Amygdala (tissue), 56 donors: ENCODE measurements at places on chromosomes 7 and 10.

DNA sequence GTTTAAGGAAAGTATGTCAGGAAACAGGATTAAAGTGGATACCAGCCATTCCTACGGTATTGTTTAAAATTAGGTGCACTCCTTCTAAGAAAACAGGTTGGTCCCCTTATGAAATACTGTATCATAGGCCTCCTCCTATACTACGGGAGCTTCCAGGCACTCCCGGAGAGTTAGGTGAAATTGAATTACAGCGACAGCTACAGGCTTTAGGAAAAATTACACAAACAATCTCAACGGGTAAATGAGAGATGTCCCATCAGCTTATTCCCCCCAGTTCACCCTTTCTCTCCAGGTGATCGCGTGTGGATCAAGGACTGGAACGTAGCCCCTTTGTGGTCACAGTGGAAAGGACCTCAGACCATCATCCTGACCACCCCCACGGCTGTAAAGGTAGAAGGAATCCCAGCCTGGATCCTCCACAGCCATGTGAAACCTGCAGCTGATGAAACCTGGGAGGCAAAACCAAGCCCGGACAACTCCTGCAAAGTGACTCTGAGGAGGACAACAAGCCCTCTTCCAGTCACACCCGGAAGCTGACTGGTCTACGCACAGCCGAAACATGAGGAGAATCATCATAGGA lies 25.1 kb upstream of the GHITM start:
- no peak for DNase-seq

- no peak for DNase-seq
These were observed 23.4 kb downstream of the KBTBD2 start for GRCh38 chr7:32868116-32868515.

DNA sequence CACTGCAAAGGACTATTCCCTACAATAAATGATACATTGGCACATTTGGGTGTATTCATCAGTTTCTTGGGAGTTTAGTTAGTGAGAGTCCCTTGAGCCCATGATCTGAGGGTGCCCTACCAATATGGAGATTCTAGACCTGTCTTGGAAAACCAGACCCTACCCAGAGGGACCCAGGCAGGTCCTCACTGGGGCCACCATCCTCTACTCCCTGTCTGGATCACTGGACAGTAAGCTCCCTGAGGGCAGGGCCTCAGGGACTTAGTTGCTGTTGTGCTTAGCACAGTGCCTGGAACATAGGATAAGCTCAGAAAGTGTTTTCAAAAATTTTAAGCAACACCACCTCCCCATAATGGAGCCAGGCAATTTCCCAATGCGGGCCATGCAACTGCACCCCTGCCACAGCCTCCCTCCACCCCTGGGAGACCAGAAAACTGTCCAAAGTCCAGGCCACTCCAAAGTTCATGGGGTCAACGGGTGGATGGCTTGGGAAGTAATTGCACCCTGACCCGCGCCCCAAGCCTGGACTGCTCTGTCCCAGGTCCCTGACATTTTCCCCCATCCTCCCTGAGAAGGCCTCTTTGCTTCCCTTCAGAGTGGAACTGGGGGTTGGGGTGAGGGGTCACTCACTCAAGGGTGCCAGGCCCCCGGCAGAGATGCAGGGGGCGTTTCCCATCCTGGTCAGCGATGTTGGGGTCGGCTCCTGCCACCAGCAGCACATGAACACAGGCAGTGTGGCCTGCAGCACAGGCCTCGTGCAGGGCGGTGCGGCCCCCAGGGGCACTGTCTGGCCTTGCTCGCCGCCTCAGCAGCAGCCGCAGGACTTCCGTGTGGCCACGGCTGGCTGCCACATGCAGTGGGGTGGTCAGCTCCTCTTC lies 1.0 kb downstream of the ASB10 start:
- DNase-seq = no peak

DNA sequence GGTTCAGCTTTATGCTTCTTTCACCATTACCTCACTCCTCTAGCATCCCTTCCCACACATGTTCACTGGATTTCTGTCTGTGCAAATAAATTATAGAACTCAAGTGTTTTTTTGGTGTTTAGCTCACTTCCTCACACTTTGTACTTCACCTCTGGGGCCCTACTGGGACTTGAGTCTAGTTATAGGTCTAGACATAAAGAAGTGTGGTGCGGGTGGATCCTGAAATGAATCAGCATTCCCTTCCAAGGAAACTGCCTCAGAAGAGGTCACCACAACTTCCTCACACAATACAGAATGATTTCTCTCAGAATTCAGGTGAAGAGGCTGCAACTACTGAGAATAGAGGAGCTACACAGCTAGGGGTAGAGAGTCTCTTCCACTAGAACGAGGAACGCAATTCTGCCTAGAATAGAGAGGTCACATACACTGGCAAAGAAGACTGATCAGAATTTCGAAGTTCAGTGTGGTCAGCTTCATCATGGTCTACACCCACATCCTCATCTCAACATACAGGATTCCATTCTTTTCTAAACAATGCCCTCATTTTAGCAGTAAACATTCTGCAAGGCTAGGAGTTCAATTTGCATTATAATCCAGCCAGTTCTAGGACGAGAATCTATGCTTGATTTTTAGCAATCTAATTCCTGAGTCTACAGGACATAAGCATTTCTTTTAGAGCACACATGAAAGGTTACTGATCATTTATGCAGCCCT lies 938.7 kb upstream of the PHF14 start:
- DNase-seq = no peak

- DNase-seq = no peak
These were observed 104.6 kb upstream of the CACNA2D1 start for GRCh38 chr7:82548141-82548688.

DNA sequence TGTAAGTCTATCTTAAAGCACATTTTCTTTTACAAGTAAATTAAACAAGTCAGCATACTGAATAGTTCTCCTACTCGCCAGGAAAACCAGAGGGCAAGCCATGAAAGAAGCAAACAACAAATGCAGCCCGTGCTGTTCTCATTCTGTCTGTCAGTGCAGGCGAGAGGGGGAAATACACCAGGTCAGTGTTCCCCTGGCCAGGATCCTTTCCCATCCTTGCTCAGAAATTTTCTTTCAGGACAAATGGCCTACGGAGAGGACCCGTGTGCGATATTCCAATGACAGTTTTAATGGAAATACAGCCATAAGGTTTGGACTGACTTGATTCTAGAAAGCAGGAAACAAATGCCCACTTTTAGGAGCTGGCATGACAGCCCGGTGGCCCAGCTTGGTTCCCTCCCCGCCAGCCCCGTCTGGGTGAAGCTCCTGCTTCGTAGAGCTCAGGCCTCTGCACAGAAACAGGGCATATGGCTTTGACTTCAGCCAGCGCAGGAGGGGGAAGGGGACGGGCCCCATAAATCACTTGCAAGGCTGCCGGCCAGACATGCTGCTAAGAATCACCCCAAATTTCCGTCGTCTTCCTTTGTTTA lies 67.8 kb downstream of the FRMD4A start:
- no peak for DNase-seq

DNA sequence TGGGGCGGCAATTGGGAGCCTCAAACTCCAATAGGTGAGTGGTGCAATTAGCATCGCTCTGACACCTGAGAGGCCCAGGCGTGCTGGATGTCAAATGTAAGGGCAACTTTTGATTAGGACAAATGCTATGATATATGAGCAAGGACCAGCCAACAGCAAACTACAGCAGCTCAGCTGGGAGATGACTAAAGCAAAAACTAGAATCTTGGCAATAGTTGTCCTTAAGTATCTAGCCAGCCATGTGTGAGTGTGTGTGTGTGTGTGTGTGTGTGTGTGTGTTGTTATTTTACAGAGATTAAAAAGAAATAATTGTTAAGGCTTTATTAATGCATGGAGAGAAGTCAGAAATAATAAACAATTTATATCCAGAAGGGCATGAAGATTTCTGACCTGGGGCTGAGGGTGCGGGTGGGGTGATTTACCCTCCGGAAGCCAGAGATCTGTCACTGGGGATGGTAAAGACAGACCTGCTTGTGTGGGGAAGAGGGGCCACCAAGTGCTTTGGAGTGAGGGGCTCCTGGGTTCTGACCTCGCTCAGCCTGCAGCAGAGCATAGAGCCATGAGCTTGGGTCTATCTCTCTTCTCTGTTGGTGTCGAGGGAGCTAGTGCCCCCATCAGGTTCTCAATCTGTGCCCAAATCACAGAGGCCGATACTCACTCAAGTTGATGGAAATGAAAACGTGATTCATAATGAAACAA lies 77.3 kb downstream of the EMX2 start:
- no peak for DNase-seq

- DNase-seq = no peak
These were observed 167.6 kb upstream of the INSYN2A start for GRCh38 chr10:127364034-127364433.

DNA sequence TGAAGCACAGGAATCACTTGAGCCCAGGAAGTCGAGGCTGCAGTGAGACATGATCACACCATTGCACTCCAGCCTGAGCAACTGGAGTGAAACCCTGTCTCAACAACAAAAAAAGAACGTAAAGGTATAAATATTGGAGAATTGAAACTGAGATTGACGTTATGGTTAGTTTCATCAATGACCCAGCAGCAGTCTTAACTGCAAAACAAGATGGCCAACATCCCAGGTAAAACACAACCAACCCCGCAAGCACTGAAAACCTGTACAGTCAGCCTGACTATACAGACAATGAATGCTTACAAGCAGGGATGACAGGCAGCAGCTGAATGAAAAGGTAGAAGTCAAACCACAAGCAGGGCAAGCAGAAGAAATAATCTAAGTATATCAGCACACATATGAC lies 34.7 kb downstream of the WAPL start:
- DNase-seq = no peak

DNA sequence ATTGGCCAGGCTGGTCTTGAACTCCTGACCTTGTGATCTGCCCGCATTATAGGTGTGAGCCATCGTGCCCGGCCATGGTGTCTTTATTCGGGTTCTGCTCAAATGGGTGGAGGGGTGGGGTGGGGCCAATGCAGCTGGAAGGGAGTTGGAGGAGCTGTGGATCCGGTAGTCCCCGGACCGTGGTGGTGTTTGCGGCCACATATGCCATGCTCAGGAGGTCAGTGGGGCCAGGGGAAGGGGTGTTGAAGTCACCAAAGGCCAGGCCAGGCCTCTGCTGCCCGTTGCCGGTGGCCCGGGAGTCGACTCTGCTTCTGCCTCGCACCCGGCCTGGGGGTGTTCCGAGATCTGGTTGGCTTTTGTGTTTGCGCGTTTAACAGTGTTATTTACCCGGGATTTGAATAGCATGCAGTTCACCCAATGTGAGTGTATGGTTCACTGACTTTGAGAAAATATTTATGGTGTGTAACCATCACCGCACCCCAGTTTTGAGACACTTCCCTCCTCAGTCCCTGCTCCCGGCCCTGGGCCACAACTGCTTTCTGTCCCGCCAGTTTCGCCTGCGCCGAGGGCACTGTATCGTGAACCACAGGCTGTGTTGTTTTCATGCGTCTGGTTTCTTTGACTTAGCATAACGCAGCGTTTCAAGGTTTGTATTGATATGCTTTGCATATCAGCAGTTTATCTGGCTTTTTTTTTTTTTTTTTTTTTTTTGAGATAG lies 10.7 kb downstream of the INPP5A start:
- DNase-seq = no peak

- no peak for DNase-seq
These were observed 70.4 kb downstream of the C10orf90 start for GRCh38 chr10:126599949-126600682.

DNA sequence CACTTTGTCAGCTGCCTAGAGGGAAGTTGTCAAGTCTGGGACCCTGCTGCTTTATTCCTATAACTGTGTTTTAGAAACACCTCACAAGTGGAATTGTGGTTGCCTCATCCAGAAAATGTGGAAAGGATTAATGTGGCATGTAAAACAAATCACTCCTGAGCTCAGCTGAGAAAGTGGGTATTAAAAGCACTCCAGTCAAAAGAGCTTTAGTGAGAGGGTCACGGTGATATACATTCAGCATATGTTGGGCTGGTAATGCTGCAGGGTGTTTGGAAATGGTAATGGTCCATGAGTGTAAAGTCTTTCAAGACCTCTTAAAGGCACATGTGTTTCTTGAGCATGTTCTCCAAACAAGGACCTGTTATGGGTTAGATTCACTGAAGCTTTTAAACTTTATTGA lies 318.2 kb upstream of the MEOX2 start:
- DNase-seq = no peak

- DNase-seq = no peak
These were observed 21.2 kb downstream of the OR9A2 start for GRCh38 chr7:143005632-143006260.

- DNase-seq = no peak
These were observed 8.5 kb downstream of the IL15RA start for GRCh38 chr10:5968681-5969453.

DNA sequence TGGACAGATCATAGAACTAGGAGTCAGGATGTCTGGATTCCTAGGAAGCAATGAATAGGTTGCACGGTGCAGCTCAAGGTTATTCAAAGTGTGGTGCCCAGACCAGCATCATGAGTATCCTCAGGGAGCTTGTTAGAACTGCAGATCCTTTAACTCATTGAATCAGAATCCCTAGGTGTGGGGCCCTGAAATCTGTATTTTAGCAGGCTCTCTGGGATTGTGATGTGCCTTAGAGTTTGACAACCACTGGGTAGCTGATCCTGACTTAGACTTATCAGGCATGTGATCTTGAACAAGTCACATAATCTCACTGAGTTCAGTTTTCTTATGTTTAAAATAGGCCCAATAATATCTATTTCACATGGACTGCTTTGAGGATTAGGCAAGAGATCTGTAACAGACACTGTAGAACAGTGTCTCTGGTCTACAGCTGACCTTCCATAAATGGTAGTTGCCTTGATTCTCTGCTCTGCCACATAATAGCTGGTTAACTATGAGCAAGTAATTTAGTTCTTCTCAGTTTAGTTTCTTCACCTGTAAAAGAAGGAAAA lies 46.4 kb upstream of the ATRNL1 start:
- DNase-seq = no peak

- no peak for DNase-seq
These were observed 228.1 kb upstream of the PFKP start for GRCh38 chr10:2839081-2839725.

- DNase-seq = no peak
These were observed 131.8 kb downstream of the SEMA3E start for GRCh38 chr7:83517035-83517700.
